ENCODE measurements at places on chromosomes 7 and 10.

DNA sequence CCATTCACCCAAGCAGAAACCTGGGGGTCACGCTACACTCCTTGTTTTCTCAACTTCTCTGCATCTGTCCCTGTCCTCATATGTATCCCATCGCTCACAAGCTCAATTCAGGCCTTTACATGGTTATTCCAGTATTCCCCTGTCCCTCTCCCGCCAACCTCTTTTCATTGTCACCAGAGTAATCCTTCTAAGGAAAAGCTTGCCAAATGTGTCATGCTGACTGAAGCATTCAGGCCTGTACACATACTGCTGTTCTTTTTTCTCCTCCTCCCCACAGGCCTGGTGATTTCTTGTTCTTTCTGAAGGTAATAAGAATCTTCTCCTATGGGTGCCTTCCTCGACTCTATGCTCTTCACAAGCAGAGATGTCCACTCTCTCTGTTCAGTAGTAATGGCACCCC lies 282.2 kb downstream of the PHTF2 start:
- peak; percentile 22 for DNase-seq

DNA sequence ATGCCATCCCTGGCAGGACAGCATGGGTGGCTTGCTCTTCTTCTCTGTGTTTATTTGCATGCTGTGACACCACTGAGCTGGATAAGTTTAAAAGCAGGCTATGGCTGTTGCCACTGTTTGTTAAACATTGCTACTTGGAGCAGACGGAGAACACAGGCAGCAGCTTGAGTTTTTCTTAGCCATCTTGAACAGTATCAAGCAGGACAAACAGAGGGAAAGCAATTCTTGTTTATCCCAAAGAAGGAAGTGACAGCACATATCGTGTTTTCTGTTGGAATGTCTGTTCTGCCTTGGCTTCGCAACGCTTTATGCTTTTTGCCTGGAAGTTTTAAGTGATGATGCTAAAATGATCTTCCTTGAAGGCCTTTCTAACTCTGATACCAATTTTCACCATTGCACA lies 73.8 kb downstream of the MKX start:
- no peak for DNase-seq

DNA sequence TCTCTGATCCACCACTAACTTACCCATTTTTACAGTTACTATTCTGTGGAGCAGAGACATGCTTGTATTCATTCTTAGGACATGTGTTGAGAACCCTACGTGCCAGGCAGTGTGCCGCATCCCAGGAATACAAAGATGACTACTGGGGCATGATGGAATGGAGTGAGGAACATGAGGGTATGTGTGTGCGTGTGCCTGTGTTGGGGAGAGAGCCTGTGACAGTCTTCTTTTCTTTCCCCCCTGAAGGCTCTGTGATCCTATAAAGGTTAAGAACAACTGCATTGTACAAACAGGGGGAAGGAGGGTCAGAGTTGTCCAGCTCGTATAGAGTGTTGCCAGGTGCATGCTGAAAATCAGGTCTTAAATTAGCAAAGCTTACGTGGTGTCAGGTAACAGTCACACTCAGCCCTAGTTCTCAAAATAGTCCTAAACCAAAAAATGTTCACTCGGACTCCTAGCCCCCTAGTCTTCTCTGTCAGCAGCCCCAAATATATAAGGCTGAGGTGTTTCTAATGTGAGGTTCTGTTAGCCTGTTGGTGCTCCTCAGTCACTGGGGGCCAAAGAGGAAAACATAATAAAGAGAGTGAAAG lies 161.9 kb downstream of the CELF2 start:
- no peak for DNase-seq

DNA sequence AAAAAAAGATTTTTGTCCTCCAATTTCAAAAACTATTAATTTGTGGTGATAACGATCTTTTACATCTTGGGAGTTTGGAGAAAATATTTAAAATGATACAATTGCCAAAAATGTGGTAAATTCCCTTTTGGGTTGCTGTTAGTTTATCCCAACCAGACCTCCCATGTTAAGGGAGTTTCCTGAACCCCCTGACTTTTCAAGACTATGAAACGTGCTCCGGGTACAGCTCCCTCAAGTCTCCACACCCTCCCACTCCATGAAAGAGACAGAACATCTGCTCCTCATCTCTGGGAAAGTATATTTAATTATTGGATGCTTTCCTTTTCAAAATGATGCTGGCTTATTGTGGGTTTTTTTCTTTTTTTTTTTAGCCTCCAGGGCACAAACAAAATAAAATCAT lies 534.6 kb upstream of the NRP1 start:
- no peak for DNase-seq

DNA sequence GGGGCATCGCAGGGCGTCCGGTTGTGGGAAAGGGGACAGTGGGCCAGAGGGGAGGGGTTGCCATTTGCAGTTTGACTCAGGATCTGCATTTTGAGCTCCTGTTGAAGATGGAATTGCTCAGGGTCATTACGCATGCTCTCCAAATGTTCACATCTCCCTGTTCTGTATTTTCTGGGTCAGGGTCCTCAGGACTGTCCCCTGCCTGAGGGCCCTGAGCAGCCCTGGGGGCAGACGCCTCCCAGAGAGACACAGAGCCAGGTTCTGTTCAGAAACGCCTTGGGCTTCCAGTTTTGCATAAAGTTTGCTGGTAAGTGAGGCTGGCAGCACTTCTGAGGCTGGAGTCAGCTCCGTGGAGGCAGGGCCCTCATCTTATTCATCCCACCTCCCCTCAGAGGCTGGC lies 34.1 kb upstream of the NUB1 start:
- DNase-seq = no peak

GRCh38 chr7:2631946-2632732 lies at the start of gene TTYH3:
Gene TTYH3 (plus strand): TSS chr7:2631986. CDS start chr7:2632156, 170 bp downstream.
- no peak for DNase-seq

DNA sequence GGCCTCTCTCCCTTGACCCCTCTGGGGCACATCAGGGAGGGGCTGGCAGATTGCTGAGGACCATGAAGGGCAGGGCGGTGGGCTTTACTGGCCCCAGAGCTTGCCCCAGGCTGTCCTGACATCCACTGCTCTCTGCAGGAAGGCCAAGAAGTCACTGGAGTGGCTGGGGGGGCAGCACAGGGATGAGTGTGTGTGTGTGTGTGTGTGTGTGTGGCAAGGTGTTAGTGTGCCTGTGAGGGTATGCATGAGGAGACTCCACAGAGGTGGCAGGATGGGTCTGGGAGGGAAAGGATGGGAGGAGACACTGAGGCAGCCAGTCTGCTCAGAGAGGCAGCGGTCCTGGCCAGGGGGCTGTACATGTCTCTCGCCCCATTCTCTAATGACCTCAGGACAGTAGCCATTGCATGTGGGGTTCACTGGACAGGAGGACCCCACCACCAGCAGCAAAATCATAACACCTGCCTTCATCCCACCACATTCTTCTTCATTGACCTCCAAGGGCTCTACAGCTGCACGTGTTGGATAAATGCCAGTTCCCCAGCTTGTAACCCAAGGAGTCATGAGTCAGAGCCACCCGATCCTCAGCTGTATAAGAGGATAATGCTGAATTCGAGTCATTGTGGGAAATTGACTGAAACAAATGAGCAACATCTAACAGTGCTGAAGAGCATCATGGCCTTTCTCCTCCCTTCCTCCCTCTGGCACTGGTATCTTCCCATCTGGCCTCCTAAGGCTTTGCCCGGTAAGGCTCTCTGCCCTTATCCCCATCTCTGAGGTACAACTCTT lies 720.5 kb downstream of the GRID1 start:
- no peak for DNase-seq

DNA sequence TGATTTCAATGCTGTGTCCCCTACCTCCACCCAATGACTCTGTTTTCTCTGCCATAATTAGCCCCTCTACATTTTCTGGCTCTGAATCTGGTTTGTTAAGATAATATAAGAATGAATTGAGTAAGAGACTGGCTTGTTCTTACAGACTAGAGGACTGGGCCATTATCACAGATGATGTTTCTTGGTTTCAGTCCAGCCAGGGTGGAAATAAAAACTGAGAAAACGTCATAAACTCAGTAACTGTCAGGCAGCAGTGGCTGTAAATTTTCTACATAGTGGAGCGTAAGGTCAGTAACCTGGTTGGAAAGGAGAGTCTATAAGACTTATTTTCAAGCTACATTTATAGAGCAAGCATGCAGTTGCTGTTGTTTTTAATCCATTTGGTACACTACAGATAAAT lies 485.4 kb downstream of the HTR7 start:
- no peak for DNase-seq

DNA sequence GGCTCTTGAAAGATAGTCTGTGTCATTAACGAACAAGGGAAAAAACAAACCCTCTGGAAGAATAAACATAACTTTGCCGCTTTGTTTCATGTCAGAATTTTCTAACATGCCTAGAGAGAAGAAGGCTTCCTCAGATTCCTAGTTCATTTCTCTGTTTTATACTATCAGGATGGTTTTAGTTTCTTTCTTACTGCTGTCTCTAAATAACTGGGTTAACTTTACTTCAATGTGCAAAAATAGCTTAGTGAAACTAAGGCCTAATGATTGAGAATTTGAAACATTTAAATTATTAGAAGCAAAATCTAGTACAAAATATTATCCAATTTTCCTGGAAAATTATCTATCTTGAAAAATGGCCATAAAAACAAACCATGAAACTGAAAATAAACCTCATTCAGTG lies 72.1 kb upstream of the OGDHL start:
- DNase-seq = no peak

DNA sequence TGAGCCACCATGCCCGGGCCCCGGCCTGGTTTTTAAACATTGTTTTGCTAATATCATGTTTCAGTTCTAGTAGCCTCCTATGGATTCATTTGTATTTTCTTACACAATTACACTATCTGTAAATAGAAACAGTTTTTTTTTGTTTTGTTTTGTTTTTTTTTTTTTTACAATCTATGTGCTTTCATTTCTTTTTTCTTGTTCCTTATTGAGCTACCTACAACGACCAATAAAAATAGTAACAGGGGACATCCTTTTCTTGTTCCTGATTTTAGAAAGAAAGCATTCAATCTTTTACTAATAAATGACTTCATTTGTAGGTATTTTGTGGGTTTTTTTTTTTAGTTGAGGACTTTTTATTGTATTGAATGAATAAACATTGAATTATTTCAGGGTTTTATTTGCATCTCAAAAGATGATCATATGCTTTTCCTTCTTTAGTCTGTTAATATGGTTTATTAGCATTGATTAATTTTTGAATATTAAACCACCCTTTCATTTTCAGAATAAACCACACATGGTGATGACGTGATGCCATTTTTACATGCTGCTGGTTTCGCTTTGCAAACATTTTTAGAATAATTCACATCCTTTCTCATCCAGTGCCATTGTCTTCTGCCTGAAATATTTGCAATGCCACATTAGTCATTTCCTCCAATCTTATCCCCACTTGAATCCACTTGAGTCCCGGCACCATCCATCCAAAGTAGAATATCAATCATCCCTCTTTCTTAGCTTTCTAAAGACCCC lies 18.1 kb upstream of the AKR1E2 start:
- peak; percentile 77 for DNase-seq

- no peak for DNase-seq
These were observed 597.9 kb upstream of the DPP6 start for GRCh38 chr7:153454306-153454705.

GRCh38 chr7:91280185-91280584 lies 16.0 kb downstream of the FZD1 start:
- no peak for DNase-seq

- no peak for DNase-seq
These were observed 101.4 kb downstream of the FAM107B start for GRCh38 chr10:14673189-14673861.

- DNase-seq = no peak
These were observed 17.9 kb downstream of the SLC26A3 start for GRCh38 chr7:107785170-107785569.

- no peak for DNase-seq
These were observed 1.5 kb downstream of the HBP1 start for GRCh38 chr7:107170051-107170915.

DNA sequence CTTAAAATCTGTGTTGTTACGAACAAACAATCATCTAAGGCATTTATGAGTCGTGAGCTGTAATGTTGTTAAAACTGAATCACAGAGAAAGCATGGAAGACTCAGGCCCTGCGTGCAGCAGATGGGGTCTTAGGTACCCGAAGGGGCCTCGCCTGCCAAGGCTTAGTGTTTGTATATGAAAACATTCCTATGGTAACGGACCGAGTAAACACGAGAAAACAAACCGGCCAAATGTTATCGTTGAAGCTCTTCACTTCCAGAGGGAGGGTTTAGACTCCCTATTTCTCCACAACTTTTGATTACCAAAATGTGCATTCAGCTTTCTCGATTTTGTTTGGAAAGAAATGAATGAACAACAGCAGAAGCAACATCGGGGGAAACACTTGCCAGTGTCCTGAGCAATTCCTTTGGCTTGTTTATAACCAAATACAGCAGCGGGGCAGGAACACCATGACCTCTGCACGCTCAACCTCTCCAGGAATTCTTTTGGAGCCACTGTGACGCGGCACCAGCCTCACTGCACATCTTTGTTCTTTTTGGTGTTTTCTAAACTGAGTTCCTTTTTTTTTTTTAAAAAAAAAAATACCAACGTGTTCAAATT lies 121.6 kb upstream of the KLF6 start:
- DNase-seq = no peak

- no peak for DNase-seq
These were observed 2.9 kb upstream of the RABGEF1 start for GRCh38 chr7:66737667-66738066.

- DNase-seq = no peak
These were observed 325.6 kb downstream of the SORCS3 start for GRCh38 chr10:104966563-104967297.
